NCI-H2081 treated with DMSO at 0.1 percent for 48 hours (cell line): ENCODE measurements at places on chromosomes 4 and X.
A peak's percentile ranks its signal among the peaks of the same experiment; 100 is the strongest.

GRCh38 chr4:52192721-52193135, 141.6 kb downstream of the SPATA18 start:
- DNase-seq = no peak

- no peak for DNase-seq
These were observed 36.3 kb upstream of the SPIN4 start for GRCh38 chrX:63387411-63387810.

GRCh38 chr4:185726931-185727330, 85.1 kb downstream of the SORBS2 start:
- DNase-seq = no peak

GRCh38 chr4:5933996-5934831, 41.3 kb upstream of the CRMP1 start:
- DNase-seq = no peak

- DNase-seq = no peak
These were observed 1028.8 kb upstream of the IGFBP7 start for GRCh38 chr4:58138786-58139668.

- DNase-seq = no peak
These were observed 17.9 kb downstream of the NALF2 start for GRCh38 chrX:69522052-69522451.

DNA sequence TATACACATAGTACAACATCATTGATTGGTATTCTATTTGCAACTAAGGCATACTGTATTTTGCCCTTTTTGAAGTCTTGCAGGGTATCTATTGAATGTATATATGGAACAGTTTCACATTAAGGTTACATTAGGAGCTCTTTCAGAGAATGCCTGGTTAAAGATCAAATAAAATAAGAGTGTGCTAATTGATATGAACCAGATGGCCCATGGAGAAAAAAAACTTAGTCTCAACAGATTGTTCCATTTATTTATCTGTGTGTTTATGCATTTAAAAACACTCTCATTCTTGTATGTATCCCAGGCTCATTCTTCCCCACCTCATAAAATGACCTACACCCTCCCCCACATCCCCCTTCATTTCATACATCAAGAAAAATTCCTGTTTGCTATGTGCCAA, 35.2 kb upstream of the GRIA2 start:
- DNase-seq = no peak

GRCh38 chr4:174928174-174928573, 10.0 kb downstream of the ADAM29 start:
- DNase-seq = no peak

DNA sequence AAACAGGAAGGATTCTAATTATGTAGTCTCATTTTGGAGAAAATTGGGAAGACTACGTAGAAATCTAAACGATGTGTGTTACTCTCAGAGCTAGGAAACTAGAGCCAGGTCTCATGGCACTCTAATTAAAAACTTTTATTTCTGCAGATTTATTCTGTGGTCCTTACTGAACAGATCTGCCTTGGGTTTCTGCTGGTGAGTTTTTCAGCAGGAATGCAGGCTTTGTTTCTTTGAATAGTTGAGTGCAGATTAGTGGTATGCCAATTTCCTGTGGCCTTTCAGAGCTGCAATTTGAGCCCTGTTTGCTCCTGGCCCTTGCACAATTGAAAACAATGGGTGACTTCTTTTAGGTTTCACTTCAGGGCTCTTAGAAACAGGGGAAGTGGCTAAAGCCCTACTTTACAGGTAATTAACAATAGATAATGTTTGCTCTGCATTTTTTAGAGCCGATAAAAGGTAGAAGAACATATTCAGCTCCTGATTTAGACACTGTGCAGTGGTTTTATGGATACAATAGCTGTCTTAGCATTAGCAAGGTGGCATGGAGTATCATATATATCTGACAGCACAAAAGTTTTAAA, 21.8 kb downstream of the SPRY1 start:
- DNase-seq = peak; percentile 27

GRCh38 chr4:39505581-39505980, 21.7 kb downstream of the UGDH start:
- DNase-seq = no peak

DNA sequence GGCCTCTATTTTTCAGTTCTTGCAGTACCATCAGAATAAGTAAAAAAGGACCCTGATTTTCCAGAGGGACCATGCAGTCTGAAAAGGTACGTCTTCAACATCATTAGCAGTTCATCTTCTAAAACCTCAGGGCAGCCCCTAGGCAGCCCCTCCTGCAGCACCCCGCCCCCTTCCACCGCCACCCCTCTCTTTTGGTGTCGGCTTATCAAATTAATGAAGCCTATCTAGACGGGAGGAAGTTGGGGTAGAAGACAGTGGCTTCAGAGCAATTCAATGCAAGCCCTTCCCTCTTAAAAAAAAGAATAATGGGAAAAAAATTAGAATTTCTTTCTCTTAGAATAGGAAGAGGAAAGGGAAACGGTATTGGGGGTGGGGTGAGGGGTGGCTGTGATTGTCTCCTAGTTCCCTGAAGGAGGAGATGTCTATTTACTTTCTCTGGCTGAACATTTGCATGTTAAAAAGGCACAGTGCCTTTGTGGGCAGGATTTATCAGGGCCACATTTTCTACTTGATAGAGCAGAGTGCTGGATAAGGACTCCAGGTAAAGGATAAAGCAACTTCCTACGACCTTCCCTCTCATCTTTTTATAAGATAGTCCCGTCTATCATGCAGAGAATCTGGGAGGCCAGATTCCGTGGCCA, 159.4 kb downstream of the MGST2 start:
- DNase-seq = no peak

DNA sequence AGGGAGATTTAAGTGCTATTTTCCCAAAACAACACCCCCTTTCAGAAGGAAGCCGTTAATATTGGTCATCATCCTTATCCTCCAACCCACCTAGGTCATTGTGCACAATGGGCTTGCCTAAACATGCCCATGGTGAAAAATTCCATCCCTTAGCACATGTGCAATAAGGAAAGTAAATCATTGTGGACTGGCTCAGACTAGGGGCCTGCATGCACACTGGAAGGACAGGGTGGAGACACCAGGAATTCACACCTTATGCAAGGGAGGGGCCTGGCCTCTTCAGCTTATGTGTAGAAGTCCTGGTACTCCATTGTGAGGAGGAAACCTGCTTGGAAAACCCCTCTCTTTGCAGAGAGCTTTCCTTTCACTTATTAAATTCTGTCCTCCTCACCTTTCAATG, 311.4 kb upstream of the NDST4 start:
- no peak for DNase-seq
